Activated naive CD4-positive, alpha-beta T cell (primary cell): ENCODE measurements at places on chromosomes 2 and 18.

GRCh38 chr2:74889159-74889558 lies 55.2 kb downstream of the HK2 start:
- DNase-seq = no peak

DNA sequence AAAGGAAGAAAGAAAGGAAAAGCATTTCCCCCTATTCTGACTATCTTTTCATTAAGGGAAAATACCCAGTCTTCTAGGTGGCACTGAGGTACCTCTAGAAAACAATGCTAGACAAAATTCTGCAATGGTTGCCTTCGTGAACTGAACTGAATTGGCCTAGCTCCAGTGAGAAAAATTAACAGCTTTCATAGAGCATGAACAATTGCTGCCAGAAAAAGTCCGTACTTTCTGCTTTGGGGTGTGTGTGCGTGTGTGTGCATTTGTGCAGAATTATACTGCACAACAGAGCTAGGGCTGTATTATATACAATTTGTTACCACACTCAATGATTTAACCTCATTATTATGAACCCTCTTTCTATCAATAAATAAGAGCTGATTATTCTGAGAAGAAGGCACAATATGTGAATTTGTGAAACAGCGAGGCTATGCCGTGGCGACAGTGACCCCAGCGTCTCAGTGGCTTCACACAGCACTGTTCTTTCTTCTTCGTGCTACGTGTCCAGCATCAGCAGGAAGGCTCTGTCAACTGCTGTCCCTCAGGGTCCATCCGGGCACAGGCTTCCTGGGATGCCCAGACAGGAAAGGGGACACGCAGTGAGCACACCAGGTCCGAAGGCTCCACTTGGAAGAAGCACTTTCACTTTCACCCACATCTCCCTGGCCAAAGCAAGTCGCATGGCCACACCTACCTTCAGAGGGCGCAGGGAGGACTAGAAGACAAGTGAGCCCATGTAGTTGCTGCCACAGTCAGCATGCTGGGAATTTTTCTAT lies 47.5 kb downstream of the PTGR3 start:
- peak; percentile 6 for DNase-seq

DNA sequence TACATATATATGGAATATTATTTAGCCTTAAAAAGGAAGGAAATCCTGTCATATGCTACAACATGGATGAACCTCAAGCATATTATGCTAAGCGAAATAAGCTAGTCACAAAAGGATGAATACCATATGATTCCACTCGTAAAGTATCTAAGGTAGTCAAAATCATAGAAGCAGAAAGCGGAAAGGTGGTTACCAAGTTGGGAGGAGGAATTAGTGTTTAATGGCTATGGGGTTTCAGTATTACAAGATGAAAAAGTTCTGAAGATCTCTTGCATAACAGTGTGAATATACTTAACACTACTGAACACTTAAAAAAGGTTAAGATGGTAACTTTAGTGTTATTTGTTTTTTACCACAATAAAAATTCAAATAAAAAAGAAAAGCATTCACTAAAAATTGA lies 99.0 kb downstream of the MGAT5 start:
- no peak for DNase-seq

DNA sequence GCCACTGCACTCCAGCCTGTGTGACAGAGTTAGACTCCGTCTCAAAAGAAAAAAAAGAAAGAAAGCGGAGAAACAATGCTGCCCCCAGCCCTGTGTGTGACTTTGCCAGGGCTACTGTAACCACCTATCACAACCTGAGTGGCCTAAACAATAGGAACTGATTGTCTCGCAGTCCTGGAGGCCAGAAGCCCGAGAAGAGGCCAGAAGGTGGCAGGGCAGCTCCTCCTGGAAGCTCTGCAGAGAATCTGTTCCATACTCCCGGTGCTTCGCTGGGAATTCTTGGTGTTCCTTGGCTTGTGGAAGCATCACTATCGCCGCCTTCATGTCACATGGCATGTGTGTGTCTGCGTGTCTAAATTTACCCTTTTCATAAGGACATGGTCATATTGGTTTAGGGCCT lies 14.4 kb upstream of the RAB17 start:
- DNase-seq = no peak

GRCh38 chr2:127508631-127509034 lies 17.7 kb downstream of the IWS1 start:
- DNase-seq = no peak
